Calu3 (cell line): ENCODE measurements at places on chromosomes 7 and 10.
A peak's percentile ranks its signal among the peaks of the same experiment; 100 is the strongest.

- H3K4me3 ChIP-seq = no peak overlapping the region
- H3K4me1 ChIP-seq = no peaks in the 10 kb centered on the region
- H3K27me3 ChIP-seq = no peaks in the 10 kb centered on the region
Observed at GRCh38 chr10:70879207-70879606, 9.2 kb downstream of the PCBD1 start.

DNA sequence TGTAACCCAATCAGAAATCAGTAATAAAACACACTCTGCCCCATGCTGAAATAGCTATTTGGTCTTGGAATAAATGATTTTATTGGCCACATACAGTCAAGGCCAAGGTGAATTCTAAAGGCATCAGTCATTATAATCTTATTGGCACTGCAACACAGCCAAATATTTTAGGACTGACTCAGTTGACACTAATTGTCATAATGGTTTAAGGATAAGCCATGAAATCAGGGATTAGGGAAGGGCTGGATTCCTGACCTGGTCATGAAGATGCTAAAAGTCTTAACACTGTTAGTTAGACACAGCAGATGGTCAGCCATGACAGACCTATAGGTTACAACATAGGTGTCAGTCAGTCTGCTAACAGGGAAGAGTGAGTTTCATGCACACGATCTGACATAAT is 330.3 kb upstream of the NPSR1 start:
- no peaks in the 10 kb centered on the region for H3K36me3 ChIP-seq
- no peaks in the 10 kb centered on the region for H3K4me1 ChIP-seq
- H3K4me3 ChIP-seq = no peak overlapping the region
- H3K27ac ChIP-seq = no peak overlapping the region
- no peaks in the 10 kb centered on the region for H3K27me3 ChIP-seq
- no peak for DNase-seq

DNA sequence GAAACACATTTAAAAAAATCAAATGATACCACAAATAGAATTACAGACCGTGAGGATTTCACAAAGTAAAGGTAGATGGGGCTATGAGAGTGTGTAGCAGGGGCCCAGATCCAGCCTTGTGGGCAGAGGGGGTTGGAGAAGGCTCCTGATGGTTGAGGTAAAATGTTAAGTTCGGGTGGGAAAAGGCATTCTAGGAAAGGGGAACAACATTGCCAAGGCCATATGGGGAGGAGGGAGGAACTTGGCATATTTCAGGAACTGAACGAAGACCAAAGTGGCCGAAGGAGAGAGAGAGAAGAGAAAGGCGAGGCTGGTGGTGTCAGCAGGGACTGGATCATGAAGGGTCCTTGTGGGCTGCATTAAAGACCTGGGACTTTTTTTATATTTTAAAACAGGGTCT is 98.9 kb downstream of the CARD11 start:
- H3K4me3 ChIP-seq = no peak overlapping the region
- H3K4me1 ChIP-seq = no peaks in the 10 kb centered on the region
- no peak for DNase-seq
- peaks cover 9% of the 10 kb centered on the region for H3K36me3 ChIP-seq
- H3K27ac ChIP-seq = no peak overlapping the region

DNA sequence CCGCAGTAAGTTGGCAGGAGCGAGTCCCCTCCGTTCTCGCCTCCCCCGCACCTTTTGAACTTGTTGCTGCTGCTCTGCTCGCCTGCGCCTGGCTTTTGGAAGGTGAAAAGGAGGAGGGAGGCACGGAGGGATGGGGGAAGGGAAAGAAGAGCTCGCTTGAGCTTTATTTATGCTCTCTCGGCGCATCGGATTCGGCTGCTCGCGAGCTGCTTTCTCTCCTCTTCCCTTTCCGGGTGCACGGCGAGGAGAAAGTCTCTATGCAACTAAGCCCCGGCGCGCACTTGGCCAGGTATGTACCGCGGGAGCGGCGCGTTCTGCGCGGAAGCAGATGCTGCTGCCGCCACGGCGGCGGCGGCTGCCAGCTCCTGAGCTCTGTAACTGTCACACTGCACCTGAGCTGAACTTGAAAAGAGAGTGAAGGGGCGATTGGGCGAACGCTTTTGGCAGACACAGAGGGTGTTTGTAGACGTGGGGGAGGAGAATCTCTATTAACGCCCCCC is 551 bp downstream of the KCND2 start:
- H3K27ac ChIP-seq = no peak overlapping the region
- peaks cover 17% of the 10 kb centered on the region for H3K36me3 ChIP-seq
- no peaks in the 10 kb centered on the region for H3K4me1 ChIP-seq
- H3K27me3 ChIP-seq = no peaks in the 10 kb centered on the region
- peak; percentile 50 for DNase-seq

DNA sequence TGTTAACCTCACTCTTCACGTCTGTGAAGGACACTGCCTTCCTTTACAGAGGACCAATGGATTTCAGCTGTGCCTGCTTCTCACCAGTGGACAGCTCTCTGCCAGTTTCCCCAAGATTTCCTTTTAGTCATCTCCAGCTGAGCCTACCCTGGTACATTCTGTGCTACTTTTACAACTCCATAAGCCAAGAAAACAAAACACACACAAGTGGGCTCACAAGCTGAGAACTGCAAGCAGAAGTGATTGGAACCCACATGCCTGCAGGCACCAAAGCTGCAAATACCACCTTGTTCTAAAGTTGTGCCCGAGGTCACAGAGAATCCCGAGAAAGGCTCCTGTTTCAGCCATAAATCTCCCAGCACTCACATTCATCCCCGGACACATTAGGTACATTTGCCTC is 636.8 kb downstream of the PHTF2 start:
- DNase-seq = no peak
- H3K27ac ChIP-seq = no peak overlapping the region
- H3K36me3 ChIP-seq = no peaks in the 10 kb centered on the region
- no peaks in the 10 kb centered on the region for H3K27me3 ChIP-seq
- H3K4me3 ChIP-seq = no peak overlapping the region

GRCh38 chr10:128001363-128001745 is 94.5 kb downstream of the PTPRE start:
- no peak for DNase-seq
- no peaks in the 10 kb centered on the region for H3K4me1 ChIP-seq
- H3K36me3 ChIP-seq = no peaks in the 10 kb centered on the region
- no peak overlapping the region for H3K4me3 ChIP-seq

- H3K4me1 ChIP-seq = peaks cover 9% of the 10 kb centered on the region
- no peaks in the 10 kb centered on the region for H3K36me3 ChIP-seq
- peak; percentile 34 for DNase-seq
- no peaks in the 10 kb centered on the region for H3K27me3 ChIP-seq
Observed at GRCh38 chr7:105769901-105770628, 106.3 kb downstream of the ATXN7L1 start.
